Fibroblast of lung (primary cell): ENCODE measurements at places on chromosomes 13 and 19. TPM values are rescaled to one million over a fixed set of nuclear protein-coding genes. Genes with fewer than 3 reads are reported as not detected.

DNA sequence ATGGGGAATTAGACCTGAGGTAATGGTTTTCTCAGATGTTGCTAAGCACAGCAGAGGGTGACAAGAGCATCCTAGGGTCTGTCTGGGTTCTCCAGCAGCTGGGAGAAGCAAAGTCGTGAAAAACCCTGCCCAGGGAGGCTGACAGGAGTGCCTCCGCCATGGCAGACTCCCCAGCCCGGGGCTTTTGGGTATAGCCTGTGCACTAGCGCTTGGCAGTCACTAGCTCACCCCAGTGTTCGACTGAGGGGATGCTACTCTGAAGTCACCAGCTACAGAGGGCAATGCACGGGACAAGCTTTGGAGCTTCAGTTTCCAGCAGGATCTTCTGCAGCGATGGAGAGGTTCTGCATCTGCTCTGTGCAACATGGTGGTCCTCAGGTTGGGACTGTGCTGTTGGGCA is 87.5 kb downstream of the ING1 start:
- no peak overlapping the region for H3K4me3 ChIP-seq
- H3K36me3 ChIP-seq, result no peaks in the 10 kb centered on the region

DNA sequence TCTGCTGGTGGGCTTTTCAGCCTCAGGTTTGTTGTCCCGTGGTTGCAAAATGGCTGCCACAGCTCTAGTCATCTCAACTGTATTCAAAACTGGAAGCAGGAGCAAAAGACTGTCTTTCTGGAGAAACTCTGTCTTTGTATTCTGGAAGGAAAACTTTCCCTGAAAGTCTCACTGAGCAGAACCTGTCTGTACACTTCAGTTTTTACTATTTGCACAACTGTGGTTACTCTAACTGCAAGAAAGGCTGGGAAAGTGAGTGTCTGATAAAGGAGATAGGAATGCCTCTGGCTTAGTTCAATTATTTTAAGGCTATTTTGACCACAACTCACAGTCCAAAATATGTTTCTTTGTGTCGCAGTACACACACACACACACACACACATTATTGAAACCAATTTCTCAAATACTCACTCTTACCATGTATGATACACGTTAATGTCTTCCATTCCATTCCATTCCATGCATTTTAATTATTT is 49.7 kb upstream of the EHD2 start:
- H3K27me3 ChIP-seq, result no peaks in the 10 kb centered on the region
- peak overlapping the region; percentile 96 for H3K27ac ChIP-seq
- H3K4me3 ChIP-seq, result peak overlapping the region; percentile 31
- H3K4me1 ChIP-seq, result peaks cover 24% of the 10 kb centered on the region
- no peaks in the 10 kb centered on the region for H3K36me3 ChIP-seq

DNA sequence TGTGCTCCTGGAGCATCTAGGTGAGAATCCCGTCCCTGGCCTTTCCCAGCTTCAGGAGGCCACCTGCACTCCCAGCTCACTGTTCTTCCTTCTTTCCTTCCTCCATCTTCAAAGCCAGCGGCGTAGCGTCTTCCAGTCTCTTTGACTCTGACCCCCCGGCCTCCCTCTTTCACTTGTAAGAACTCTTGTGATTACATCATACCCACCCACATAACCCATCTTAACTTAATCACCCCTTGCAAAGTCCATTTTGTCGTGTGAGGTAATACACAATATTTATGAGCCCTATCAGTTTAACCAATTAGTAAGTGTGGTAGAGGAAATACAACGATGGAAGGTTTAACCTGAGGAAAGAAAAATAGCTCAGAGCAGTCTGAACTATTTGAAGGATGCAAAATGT is 4.6 kb upstream of the CDC16 start:
- peaks cover 3% of the 10 kb centered on the region for H3K27me3 ChIP-seq
- H3K4me3 ChIP-seq, result no peak overlapping the region
- H3K4me1 ChIP-seq, result no peaks in the 10 kb centered on the region
- H3K36me3 ChIP-seq, result no peaks in the 10 kb centered on the region
- H3K27ac ChIP-seq, result no peak overlapping the region

GRCh38 chr19:38093587-38093986 is 130.4 kb downstream of the DPF1 start:
- H3K4me1 ChIP-seq, result peaks cover 3% of the 10 kb centered on the region
- H3K36me3 ChIP-seq, result no peaks in the 10 kb centered on the region
- no peaks in the 10 kb centered on the region for H3K27me3 ChIP-seq
- H3K4me3 ChIP-seq, result no peak overlapping the region
- no peak overlapping the region for H3K27ac ChIP-seq
- no peak for DNase-seq

- no peaks in the 10 kb centered on the region for H3K27me3 ChIP-seq
- H3K4me3 ChIP-seq, result no peak overlapping the region
- DNase-seq, result no peak
Measured at GRCh38 chr13:29125934-29126424, 305.8 kb downstream of the MTUS2 start.

PTH2 gene
- total RNA-seq, result not detected in 2 replicates

RNU6-9 gene
- total RNA-seq, result not detected in 2 replicates
